ENCODE measurements at places on chromosomes 2 and 18.

GRCh38 chr2:23628926-23629771 lies 244.2 kb downstream of the KLHL29 start:
- H3K36me3 ChIP-seq, result no peaks in the 10 kb centered on the region
- no peak overlapping the region for H3K4me3 ChIP-seq
- DNase-seq, result no peak
- no peaks in the 10 kb centered on the region for H3K27me3 ChIP-seq

- no peak overlapping the region for H3K27ac ChIP-seq
- H3K36me3 ChIP-seq, result no peaks in the 10 kb centered on the region
- no peaks in the 10 kb centered on the region for H3K27me3 ChIP-seq
- peaks cover 33% of the 10 kb centered on the region for H3K4me1 ChIP-seq
- no peak for DNase-seq
These were observed 195.7 kb upstream of the ID2 start for GRCh38 chr2:8486141-8486540.

DNA sequence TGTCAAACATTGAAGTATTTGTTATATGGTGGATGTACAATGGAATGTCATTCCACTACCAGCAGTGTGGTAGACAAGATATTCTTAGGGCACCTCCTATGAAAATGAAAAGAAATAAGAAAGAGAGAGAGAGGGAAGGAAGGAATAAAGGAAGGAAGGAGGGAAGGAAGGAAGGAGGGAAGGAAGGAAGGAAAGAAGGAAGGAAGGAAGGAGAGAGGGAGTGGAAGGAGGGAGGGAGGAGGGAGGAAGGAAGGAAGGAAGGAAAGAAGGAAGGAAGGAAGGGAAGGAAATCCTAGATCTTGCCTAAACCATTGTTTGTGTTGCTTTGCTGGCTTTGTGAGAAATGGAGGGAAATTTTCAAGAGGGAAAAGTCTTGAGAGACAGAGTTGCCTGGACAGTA lies 50.1 kb upstream of the TCF7L1 start:
- no peaks in the 10 kb centered on the region for H3K27me3 ChIP-seq
- no peak overlapping the region for H3K27ac ChIP-seq
- no peaks in the 10 kb centered on the region for H3K4me1 ChIP-seq
- no peaks in the 10 kb centered on the region for H3K36me3 ChIP-seq
- H3K4me3 ChIP-seq, result no peak overlapping the region

GRCh38 chr2:160575368-160575767 lies 81.8 kb upstream of the RBMS1 start:
- H3K27ac ChIP-seq, result no peak overlapping the region
- peaks cover 17% of the 10 kb centered on the region for H3K4me1 ChIP-seq
- DNase-seq, result no peak
- H3K27me3 ChIP-seq, result no peaks in the 10 kb centered on the region
- H3K36me3 ChIP-seq, result no peaks in the 10 kb centered on the region

DNA sequence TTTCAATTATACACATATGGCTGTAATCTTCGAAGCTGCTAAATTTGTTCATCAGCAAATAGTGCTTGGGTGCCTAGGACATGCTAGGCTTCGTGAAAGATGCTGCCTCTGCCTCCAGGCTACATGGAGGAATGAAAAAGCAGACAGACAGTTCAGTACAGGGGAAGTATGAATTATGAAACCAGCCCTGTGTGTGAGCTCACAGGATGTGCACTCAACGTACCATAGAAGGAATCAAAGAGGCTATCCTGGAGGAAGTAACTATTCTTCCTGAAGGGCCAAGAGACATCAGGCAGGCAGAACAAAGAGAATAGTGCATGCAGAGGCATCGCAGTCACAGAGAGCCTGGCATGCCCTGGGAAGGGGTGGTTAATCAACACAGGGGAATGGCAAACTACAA lies 61.4 kb downstream of the DYM start:
- no peak overlapping the region for H3K4me3 ChIP-seq
- H3K27ac ChIP-seq, result no peak overlapping the region
- no peaks in the 10 kb centered on the region for H3K27me3 ChIP-seq
- H3K4me1 ChIP-seq, result no peaks in the 10 kb centered on the region

DNA sequence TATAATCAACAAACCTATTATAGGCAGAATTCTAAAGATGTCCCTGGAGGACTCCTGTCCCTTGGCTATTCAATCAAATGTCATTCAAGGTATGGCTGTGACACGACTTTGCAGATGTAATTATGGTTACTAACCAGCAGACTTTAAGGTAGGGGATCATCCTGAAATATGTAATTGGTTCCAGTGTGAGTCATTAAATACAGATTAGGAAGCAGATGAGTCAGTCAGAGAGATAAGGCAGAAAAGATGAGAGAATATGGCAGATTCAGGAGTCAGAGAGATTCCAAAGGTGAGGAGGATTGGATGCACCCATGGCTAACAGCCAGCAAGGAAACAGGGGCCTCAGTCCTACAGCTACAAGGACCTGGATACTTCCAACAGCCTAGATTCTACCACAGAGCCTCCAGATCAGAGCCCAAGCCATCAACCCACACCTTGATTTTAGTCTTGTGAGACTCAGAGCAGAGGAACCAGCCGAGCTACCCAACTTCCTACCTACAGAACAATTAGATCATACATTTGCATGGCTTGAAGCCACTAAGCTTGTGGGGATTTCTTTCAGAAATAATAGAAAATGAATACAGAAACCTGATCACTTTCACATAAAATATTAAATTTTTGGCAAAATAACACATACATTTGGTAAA lies 11.2 kb upstream of the PROM2 start:
- H3K4me1 ChIP-seq, result no peaks in the 10 kb centered on the region
- no peak overlapping the region for H3K27ac ChIP-seq
- DNase-seq, result no peak
- no peaks in the 10 kb centered on the region for H3K27me3 ChIP-seq

- no peak overlapping the region for H3K4me3 ChIP-seq
- H3K36me3 ChIP-seq, result no peaks in the 10 kb centered on the region
- no peaks in the 10 kb centered on the region for H3K4me1 ChIP-seq
- H3K27ac ChIP-seq, result no peak overlapping the region
These were observed 57.9 kb upstream of the CD226 start for GRCh38 chr18:70005580-70005979.
